ENCODE measurements at places on chromosomes 13 and 19.

DNA sequence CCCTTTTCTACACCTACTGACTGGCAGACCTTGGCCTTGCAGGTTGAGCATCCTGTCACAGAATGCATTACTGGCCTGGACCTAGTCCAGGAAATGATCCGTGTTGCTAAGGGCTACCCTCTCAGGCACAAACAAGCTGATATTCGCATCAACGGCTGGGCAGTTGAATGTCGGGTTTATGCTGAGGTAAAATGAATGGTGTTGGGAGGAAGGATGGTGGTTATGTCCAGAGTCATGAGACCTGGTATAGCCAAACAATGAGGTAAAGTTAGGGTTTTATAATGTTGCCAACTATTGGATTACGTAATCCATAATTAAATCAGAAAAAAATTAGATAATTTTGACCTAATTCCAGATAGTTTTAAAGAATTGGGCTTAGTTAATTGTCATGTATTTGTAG is 212.5 kb downstream of the PCCA start:
- no peak for DNase-seq

DNA sequence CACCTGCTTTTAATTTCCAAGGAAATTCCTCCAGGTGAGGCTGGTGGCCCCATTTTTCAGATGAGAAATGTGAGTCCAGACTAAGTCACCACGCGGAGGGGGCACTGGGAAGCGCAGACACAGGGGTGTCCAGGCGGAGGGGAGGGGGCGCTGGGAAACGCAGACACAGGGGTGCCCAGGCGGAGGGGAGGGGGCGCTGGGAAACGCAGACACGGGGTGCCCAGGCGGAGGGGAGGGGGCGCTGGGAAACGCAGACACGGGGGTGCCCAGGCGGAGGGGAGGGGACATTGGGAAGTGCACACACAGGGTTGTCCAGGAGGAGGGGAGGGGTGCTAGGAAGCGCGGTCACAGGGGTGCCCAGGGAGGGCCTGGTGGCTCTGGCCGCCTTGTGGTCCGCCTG is 3.5 kb downstream of the GRK1 start:
- peak; percentile 53 for DNase-seq

DNA sequence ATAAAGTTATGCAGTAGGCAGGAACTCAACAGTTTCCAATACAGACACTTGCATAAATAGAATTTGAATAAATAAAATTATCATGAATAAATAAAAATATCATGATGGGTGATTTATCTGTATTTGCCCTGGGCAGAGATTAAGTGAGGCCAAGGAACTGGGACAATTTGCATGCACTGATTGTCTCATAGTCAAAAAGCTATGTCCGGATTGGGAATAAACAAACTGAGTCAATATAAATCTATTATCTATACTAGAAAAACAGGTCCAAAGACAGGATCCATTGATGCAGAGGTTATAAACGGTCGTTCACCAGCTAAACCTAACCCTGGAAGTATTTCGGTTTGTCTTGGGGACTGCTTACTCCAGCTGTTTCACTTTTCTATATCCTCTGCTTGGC is 26.2 kb upstream of the FBXL3 start:
- no peak for DNase-seq

DNA sequence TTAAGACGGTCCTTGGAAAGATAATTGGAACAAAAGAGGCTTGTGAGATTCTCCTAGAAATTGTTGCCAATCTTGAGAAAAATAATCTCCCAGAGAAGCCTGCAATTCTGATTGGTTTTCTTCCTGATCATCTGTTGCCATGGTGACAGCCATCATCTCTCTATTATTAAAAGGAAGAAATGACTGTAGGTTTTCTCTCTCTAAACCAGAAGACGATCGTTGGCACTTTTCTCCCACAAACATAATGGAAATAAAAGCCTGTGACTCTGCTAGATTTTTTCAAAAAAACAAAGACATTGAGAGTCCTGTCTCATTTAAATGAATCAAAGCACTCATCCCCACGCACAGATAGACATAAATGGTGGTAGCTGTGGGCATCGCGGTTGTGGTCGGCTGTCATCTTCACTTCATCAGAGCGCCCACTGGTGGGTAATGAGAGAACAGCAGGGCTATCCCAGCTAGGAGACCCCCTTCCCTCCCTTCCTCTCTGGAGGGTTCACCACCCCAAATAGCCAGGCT is 21.7 kb upstream of the CALM3 start:
- DNase-seq: no peak

GRCh38 chr13:58883405-58883804 is 1251.9 kb downstream of the PCDH17 start:
- DNase-seq: no peak

DNA sequence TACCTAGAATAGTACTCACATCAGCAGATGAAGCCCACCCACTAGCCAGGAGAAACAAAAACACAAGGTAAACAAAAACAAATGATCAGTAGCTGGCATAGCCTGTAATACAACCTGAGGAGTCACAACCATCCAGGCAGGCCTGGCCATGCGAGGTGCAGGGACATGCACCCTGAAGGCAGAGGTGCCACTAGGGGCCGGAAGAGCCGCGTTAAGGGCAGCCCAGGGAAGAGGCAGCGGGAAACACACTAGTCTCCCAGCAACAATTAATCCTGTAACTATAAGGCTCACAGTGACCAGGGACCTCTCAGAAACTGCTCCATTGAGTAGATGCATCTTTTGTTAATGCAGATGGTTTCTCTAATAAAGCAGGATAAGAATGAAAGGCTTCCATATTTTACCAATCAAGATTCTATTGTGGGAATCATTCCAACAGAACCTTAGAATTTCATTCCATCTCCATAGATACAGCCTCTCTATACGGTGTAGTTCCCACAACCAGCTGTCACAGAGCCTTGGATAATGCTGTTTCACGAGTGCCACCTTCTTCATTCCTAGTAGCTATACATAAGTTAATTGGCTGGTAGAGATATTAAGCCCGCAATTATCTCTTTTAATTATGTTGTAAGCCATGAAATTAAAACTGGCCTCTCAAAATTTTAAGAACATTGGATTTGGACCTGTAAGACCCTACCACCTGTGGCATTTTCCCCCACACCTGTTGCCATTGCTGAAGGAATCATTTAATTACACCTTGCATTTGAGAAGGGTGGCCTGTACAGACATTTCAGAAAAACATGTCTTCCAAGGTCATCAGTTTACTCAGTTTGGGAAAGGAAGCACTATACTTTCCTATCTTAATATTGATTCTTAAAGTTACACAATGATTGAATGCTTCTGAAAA is 28.7 kb downstream of the ANKRD10 start:
- DNase-seq: no peak

DNA sequence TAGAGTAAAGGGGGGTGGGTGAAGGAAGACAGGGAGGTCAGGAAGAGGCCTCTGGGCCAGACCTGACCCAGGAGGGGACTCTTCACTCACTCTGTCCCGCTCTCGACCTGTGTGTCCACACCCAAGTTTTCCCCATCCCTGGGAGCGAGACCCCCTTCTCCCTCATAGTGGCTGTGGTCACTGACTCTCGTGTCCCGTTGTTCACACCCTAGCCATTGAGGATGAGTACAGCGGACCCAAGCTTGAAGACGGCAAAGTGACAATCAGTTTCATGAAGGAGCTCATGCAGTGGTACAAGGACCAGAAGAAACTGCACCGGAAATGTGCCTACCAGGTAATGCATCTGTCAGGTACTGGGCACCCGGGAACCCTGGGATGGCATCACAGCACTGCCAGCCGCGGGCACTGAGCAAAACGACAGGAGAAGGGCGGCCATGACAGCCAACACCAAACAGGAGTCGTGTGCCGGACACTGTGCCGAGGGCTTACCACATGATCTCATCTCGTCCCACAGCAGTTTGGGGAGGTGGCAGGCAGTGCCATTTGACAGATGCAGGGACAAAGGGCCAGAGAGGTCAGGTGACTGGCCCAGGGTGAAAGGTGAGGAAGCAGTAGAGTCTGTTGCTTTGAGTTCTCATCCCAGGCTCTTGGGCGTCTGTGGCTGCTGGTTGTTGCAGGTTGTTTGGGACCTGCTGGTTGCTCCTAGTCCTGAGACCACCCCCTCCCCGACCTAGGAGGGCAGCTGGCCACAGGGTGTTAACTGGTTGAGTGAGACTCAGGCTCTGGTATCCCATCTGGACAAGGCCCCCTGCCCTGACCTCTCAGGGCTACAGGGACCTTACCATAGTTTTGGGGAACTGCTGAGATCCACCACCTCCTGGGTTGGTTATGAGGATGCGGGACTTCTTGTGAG is 29.6 kb downstream of the PPP5C start:
- DNase-seq: peak; percentile 68

DNA sequence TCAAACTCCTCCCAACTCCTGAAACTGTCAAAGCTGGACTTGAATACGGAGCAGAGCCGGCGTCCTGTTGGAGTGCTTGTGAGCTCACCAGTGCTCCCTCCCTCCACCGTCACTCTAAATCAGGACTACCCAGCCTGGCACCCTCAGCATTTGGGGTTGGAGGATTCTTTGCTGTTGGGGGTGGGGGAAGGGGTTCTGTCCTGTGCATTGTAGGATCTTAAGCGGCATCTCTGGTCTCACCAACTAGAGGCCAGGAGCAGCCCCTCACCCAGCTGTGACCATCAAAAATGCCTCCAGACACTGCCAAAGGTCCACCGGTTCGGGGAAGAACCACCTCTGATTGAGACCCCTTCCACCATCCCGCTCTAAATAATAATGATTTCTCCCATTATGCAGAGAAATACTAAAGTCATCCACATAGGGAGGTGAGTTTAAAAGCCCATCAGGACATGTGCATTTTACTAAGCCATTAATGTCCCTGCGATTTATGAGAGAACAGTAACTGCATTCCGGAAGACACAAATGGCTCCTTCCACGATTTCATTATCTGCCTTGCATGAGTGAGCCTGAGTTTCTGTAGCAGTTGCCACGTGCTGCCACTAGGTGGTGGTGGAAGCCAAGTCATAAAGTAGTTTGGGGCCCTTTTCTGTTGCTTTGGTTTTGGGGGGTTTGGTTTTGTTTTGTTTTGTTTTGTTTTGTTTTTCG is 16.1 kb upstream of the USP29 start:
- DNase-seq: no peak

- no peak for DNase-seq
Measured at GRCh38 chr19:46984077-46985010, 35.3 kb upstream of the NPAS1 start.

DNA sequence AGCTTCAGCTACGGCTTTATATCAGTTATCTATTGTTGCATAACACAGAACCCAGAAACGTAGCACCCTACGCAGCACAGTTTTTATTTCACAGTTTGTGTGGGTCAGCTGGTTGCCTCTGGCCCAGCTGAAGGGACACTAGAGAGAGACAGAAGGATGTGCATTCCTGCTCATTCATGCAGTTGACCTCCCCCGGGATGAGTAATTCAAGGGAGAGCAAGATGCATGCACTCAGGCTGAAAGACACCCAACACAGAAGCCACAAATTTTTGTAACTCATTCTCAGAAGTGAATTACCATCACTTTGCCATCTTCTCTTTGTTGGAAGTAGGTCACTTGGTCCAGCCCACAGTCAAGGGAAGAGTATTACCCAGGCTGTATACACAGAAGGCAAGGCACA is 89.5 kb downstream of the EFNB2 start:
- no peak for DNase-seq

- DNase-seq: peak; percentile 63
Measured at GRCh38 chr13:113962386-113962785, 11.5 kb downstream of the C13orf46 start.

- DNase-seq: no peak
Measured at GRCh38 chr19:17824339-17824738, 3.0 kb upstream of the INSL3 start.

- DNase-seq: no peak
Measured at GRCh38 chr13:90806016-90806615, 541.4 kb upstream of the MIR17HG start.

DNA sequence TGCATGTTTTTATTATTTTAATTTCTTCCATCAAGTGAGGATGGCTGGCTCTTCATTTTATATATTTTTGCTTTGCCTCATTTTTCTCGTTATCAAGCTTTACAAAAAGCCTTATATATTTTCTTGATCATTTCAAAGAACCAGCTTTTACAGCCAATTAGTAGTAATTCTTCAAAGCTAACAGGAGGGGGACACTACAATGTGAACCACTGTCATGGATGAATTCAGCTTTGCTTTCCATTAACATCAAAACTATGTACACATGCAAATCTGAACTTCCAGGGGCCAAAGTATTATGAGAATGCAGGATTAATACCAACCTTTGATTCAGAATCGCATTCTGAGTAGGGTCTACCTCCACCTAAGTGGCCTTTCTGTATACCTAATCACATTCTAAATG is 11.1 kb downstream of the UQCRFS1 start:
- no peak for DNase-seq

DNA sequence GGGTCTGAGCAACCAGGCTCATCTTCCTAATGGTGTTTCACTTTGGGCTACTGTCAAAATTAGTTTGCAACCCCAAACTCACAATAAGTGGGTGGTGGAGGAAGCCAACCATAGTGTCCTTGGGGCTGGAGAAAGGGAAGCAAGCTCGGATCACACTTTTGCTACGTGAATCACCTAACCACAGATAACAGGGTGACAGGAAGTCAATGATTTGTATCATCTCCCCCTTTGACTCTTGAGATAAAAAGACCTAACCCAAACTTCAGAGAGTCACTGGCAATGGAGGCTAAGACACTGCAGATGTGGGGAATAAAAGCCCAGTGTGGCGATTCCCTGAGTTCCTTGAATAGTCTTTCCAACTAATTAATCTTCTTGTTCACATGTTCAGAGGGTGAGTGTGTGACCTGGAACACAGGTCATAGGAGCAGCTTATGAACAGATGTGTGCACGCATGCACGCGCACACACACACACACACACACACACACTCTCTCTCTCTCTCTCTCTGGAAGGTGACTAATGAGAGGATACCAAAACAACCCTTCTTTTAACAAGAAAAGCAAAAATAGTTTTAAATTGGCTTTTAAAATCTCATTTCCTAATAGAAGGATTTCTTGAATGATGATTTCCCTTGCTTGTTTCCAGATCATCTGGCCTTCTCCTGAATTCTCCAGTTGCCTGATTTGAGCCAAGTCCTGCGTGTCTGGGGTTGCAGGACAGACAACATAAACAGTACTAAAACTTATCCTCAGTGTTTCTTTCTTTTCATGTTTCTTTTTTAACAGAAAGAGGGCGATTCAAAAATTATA is 21.2 kb upstream of the DOCK9 start:
- no peak for DNase-seq

DNA sequence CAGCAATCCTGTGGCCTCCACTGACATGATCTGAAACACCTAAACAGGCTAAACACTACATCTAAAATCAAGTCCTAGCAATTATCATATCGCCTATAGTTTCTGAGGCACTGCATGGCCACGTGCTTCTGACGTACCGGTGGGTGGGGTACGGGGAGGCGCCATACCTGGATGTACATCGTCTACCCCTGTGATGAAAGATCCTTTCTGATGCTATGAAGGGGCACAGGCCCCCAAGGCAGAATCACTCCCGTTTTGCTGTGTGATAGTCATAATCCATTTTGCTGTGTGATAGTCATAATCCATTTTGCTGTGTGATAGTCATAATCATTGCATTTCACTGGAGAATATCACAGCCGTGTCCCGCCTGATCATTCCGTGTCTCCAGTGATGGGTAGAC is 118.7 kb upstream of the SOX1 start:
- DNase-seq: no peak

GRCh38 chr13:26412263-26412662 is 145.2 kb upstream of the WASF3 start:
- DNase-seq: no peak

- DNase-seq: peak; percentile 54
Measured at GRCh38 chr13:71864986-71865873, 1.8 kb downstream of the DACH1 start.

- DNase-seq: no peak
Measured at GRCh38 chr13:86839221-86839620, 832.0 kb upstream of the SLITRK5 start.
